ENCODE measurements at places on chromosomes 5 and 9. TPM values are rescaled to one million over a fixed set of nuclear protein-coding genes. Genes with fewer than 3 reads are reported as not detected.

The TTC1 gene
- total RNA-seq: 45.7 TPM

The GAPT gene
- total RNA-seq: not detected

The PCDHA10 gene
- total RNA-seq: not detected

The DMRT2 gene
- total RNA-seq: not detected

The SLC34A3 gene
- total RNA-seq: not detected

The TAF11L5 gene
- not detected for total RNA-seq

The GADD45G gene
- total RNA-seq: 0.15 TPM

The FCN2 gene
- not detected for total RNA-seq

The LVRN gene
- under 0.01 TPM for total RNA-seq

Measured in bronchus fibroblast of lung (primary cell).